Thyroid gland (tissue), 4 donors: ENCODE measurements at places on chromosomes 7 and 10. TPM values are rescaled to one million over a fixed set of nuclear protein-coding genes. Genes with fewer than 3 reads are reported as not detected.

Gene HACD1
- 8.9 TPM for total RNA-seq

DNA sequence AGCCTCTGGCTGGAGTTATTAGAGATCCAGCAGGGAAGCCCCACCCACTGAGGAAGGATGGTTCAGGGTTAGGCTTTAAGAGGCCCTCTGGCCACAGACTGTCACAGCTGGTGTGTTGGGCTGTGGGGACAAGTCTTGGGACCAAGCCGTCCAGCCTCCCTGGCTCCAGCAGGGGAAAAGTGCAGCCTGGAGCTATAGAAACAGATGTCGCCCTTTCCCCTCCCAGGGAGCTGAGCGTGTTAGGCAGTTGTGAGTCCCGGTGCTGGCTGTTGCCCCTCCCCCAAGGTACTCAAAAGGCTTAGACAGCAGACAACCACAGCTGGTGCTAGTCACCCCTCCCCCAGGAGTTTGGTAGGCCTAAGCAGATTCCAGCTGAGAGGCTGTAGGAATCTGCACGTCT, 143.4 kb downstream of the TMEM168 start:
- no peaks in the 10 kb centered on the region for H3K27me3 ChIP-seq
- H3K27ac ChIP-seq = no peak overlapping the region
- no peak for DNase-seq
- no peaks in the 10 kb centered on the region for H3K4me1 ChIP-seq
- no peaks in the 10 kb centered on the region for H3K36me3 ChIP-seq

DNA sequence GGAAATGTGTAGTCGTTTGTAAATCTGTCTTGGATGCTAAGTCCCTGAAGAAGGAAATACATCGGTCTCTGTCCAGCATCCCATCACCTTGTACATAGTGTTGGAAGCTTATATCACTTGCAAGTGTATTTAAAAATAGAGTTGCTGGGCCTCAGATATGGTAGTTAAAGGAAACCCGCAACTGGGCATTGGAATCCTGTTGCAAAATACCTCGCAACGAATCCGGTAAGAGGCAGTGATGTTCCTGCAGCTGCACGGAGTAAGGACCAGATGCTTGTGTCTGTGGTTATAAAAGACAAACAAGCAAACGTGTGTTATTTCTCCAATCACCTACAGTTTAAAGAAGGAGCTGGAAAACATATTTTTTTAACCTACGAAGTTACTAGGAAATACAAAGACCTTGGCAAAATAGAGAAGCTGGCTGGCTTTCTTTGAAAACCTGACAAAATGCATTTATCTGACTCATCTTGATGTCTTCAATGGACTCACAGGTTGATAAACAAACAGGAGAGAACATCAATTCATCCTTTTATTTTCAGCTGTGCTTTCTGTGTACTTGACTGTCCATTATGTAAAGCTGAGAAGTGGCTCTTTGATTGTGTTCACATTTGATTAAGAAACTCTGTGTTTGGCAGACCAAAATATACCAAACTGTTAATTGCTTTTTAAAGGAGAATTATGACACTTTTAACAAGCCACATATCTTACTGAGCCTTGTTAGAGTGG, 326.4 kb downstream of the SFMBT2 start:
- no peaks in the 10 kb centered on the region for H3K27me3 ChIP-seq
- H3K4me3 ChIP-seq = no peak overlapping the region

Gene PKD1L1
- under 0.01 TPM for total RNA-seq

GRCh38 chr7:128318691-128319090, 25.0 kb downstream of the RBM28 start:
- peaks cover 76% of the 10 kb centered on the region for H3K36me3 ChIP-seq
- DNase-seq = no peak
- H3K4me1 ChIP-seq = no peaks in the 10 kb centered on the region
- H3K27me3 ChIP-seq = no peaks in the 10 kb centered on the region
- no peak overlapping the region for H3K27ac ChIP-seq

GRCh38 chr10:102604439-102604841, 39.8 kb upstream of the TRIM8 start:
- peak overlapping the region; percentile 41 for H3K27ac ChIP-seq
- no peaks in the 10 kb centered on the region for H3K4me1 ChIP-seq
- H3K4me3 ChIP-seq = no peak overlapping the region
- no peak for DNase-seq
- H3K27me3 ChIP-seq = no peaks in the 10 kb centered on the region

DNA sequence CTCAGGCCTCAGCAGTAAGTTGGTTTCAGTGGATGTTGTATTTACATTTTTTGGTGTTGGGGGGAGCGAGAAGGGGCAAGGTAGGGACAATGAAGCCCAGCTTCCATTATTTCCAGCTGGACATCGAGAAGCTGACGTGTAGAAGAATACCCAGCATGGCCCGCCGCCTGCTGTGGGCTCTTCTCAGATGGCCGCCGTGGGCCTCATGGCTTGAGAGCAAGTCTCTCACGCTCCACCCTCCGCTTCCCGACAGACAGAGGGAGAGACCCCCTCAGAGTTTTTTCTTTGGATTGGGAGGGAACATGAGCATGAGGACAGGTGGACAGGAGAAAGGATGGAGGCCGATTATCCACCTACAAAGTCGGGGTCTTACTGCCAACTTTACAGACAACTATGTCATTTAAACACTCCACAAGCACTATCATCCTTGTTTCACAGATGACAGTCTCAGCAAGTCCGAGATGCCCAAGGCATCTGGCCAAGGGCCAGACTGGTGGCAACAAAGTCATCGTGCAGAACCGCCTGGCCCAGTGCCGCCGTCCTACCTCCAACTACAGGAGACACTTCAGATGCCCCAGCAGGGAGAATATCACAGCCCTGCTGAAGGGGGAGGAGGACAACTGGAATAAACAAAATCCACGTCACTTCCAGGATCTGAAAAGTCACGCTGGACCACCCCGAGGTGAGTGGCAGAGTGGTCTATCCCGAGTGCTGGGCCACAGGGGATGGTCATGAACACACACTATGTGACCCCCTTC, 195.9 kb downstream of the DIP2C start:
- no peaks in the 10 kb centered on the region for H3K36me3 ChIP-seq
- H3K4me1 ChIP-seq = peaks cover 4% of the 10 kb centered on the region
- no peak overlapping the region for H3K4me3 ChIP-seq
- DNase-seq = no peak
- no peaks in the 10 kb centered on the region for H3K27me3 ChIP-seq

Gene CALHM1
- total RNA-seq = not detected

Gene WIPF3
- 1.1 TPM for total RNA-seq

Gene SGCE
- 72.3 TPM for total RNA-seq

DNA sequence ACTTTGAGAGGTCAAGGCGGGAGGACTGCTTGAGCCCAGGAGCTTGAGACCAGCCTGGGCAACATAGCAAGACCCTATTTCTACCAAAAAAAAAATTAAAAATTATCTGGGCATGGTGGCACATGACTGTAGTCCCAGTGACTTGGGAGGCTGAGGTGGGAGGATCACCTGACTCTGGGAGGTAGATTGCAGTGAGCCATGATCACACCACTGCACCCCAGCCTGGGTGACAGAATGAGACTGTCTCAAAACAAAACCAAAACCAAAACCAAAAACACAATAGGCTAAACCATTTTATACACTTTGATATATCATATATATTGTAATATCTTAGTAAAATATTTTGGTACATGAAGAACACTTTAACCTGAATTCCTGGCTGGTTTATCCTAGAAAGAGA, 101.6 kb downstream of the RAPGEF5 start:
- H3K36me3 ChIP-seq = no peaks in the 10 kb centered on the region
- H3K27ac ChIP-seq = no peak overlapping the region
- no peaks in the 10 kb centered on the region for H3K4me1 ChIP-seq
- DNase-seq = no peak
- H3K4me3 ChIP-seq = no peak overlapping the region

DNA sequence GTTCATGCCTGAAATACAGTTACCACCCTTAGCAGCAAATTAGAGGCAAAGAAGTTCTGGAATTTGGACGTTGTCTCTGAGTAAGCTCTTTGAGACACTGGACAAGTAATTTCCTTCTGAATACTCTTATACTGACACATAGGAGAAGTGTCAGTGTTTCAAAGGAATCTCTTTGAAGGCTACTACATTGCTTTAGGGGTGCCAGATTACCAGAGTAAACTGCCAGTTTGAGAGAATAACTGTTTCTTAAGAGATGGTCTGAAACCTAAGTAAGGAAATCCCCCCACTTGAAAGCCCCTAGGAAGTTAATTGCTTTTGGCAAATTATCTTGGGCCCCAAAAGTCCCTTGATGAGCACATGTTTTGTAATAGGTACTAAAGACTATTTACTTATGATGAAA, 3.4 kb downstream of the FAS start:
- H3K27me3 ChIP-seq = no peaks in the 10 kb centered on the region
- peak overlapping the region; percentile 37 for H3K27ac ChIP-seq
- H3K36me3 ChIP-seq = no peaks in the 10 kb centered on the region
- DNase-seq = no peak

Gene DNAH11
- total RNA-seq = 9.9 TPM

Gene AKR1C2
- 59.9 TPM for total RNA-seq

Gene SUN3
- total RNA-seq = not detected

- H3K36me3 ChIP-seq = no peaks in the 10 kb centered on the region
- no peak overlapping the region for H3K27ac ChIP-seq
Observed at GRCh38 chr7:120986650-120987049, 1.9 kb upstream of the CPED1 start.

- no peaks in the 10 kb centered on the region for H3K36me3 ChIP-seq
- no peak for DNase-seq
- H3K4me1 ChIP-seq = no peaks in the 10 kb centered on the region
- no peak overlapping the region for H3K27ac ChIP-seq
Observed at GRCh38 chr10:116654816-116655215, 34.1 kb downstream of the PNLIPRP2 start.

GRCh38 chr10:91287276-91287675, 66.8 kb downstream of the PCGF5 start:
- no peaks in the 10 kb centered on the region for H3K27me3 ChIP-seq
- no peak overlapping the region for H3K4me3 ChIP-seq
- no peak for DNase-seq

- no peak overlapping the region for H3K4me3 ChIP-seq
- no peaks in the 10 kb centered on the region for H3K4me1 ChIP-seq
- no peaks in the 10 kb centered on the region for H3K27me3 ChIP-seq
- no peak for DNase-seq
- H3K27ac ChIP-seq = peak overlapping the region; percentile 66
Observed at GRCh38 chr10:62056698-62057097, 155.2 kb downstream of the ARID5B start.
